AG04449 (cell line): ENCODE measurements at places on chromosomes 16 and 17.

DNA sequence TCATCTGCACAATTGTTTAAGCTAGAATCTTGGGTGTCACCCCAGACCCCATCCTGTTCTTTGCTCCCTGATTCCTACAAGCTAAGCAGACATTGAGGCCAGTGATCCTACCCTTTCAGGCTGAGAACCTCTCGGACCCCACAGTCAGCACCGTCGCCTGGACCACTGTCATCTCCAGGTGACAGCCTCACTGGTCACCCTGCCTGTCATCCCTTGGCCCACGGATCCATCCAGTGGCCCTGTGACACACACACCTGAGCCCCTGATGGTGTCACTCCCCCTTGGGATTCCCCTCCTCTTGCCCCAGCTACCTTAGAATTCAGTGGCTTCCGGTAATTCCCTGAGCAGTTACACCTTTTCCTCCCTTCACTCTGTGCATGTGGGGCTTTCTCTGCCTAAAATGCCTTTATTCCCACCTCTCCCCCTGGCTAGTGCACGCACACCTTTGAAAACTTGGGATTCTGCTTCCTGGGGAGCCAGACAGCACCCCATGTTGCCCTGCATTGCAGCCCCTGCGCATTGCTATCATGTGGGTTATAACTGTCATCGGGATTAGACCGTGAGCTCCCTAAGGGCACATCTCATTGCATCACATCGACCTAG is 3.0 kb downstream of the C16orf86 start:
- DNase-seq: no peak

DNA sequence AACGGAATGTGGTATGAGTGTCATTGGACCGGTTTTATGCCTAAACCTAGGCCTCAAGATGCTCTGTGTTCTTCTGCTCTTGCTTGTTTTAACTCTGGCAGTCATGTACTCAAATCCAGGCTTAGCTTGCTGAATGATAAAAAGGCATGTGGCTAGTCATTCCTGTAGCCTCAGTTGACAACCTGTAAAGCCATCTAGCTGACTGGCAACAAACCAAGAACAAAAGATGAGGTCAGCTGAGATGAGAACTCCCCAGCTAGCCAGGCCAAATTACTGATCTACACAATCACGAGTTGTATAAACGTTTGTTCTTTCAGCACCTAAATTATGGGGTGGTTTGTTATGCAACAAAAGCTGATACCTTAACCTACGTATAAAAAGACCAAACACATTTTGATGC is 1406.0 kb upstream of the CDH8 start:
- no peak for DNase-seq

DNA sequence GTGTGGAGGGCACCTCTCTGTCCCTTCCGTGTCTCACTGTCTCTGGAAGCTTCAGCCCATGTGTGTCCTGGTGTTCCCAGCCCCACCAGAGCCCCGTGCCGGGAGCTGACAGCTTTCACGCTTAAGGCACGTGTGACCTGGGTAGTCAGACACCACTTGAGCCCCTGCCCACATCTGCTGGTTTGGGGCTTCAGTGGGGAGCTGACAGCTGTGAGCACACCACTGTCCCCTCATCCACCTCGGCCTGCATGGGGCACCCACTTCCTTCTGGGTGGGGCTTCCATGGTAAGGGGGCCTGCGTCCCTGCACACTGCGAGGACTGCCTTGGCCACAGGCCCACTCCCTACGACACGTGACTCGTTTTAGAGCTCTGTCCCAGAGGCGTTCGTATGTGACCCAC is 2.6 kb upstream of the TEDC2 start:
- no peak for DNase-seq

GRCh38 chr17:21301593-21302550 is 17.4 kb downstream of the MAP2K3 start:
- no peak for DNase-seq

DNA sequence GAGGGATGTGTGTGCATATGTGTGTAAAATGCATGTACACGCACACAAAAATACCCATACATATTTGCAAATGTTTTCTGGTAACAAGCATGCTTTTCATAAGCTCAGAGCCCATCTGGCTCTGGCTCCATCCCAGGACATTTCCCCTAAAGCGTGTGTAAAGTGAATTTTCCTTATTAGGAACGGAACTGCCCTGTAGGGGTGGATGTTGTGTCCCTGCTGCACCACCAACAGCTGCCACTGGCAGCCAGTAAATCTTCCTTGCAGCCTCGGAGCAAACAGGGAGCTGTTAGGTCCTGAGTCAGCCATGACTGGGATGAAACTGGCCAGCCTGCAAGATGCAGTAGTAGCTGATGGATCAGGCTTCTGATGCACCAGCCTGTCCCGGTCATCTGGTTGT is 393.5 kb downstream of the UTP18 start:
- no peak for DNase-seq

GRCh38 chr17:80569924-80570323 is 25.3 kb downstream of the RPTOR start:
- no peak for DNase-seq

DNA sequence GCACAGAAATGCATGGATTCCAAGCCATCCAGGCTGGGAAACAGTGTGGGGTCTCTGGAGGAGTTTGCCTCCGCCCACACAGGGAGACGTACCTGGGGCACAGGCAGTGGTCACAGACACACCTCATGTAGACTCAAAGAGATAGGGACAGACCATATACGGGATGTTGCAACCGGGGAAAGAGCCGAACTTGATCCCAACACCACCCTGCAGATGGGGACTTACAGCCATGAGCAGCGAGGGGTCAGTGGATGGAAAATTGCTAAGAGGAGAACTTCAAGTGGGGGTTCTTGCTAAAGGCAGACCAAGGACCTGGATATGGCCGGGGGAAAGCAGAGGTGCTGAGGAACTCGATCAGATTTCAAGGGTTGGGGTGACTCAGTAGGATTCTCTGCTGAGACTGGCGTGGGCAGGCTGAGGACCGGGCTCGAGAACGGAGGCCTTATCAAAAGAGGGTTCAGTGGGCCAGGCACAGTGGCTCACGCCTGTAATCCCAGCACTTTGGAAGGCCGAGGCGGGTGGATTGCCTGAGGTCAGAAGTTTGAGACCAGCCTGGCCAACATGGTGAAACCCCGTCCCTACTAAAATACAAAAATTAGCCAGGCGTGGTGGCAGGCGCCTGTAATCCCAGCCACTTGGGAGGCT is 12.0 kb upstream of the DNAH17 start:
- no peak for DNase-seq

DNA sequence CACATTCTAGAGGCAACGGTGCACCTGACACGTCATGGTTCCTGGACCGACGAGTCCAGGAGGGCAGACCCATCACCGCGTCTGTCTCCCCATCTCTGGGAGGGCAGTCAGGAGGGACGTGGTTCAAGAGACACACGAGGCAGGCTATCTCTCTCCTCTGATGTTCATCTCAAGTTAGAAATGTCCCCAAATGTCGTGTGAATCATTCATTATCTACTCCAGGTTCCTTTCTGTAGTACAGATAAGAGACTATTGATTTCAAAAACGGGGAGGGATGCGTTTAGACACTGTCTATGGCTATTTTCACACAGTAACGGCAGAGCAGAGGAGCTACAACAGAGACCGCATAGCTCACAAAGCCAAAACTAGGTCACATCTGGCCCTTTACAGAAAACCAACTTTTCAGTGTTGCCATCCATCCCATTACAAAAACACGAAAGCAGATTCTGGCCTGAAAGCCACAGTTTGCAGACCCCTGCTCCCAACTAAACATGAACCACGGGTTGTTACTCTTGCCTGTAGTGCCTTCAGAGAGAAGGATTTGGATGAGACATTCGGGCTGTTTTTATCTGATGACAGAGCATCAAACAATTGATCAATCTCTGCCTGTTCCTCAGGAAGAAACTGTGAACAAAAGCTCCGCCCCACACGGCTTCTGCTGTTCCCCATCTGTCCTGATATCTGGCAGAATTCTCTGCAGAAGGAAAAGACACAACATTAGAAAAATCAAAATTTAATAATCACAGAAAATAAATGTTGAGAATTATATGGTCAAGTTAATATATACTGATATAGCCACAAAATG is 6.8 kb downstream of the MEAK7 start:
- no peak for DNase-seq

DNA sequence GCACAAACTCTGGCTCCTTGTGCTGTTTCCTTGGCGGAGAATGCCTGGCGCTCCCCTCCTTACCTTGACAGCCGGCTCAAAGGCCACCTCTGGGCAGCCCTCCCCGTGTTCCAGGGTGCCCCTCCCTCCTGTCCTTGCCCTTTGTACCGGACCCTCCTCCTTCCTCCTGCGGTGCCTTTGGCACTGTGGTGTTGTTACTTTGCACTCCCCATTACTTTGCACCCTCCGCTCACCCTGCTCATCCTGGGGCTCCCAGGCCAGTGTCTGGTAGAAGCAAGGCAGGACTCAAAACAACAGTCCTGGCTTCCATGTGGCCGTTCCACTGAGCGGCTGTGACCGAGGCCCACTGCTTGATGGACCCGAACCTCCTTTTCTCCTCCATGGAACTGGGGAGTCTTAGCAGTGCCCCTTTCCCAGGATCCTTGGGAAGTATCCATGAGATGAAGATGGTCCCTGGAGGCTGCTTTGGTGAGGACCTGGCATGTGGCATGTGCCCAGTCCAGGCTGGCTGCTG is 147.8 kb downstream of the CMIP start:
- no peak for DNase-seq

- DNase-seq: no peak
These were observed 394.8 kb downstream of the SLC39A11 start for GRCh38 chr17:72697602-72698146.

- no peak for DNase-seq
These were observed 208.5 kb downstream of the MAF start for GRCh38 chr16:79392081-79392480.

DNA sequence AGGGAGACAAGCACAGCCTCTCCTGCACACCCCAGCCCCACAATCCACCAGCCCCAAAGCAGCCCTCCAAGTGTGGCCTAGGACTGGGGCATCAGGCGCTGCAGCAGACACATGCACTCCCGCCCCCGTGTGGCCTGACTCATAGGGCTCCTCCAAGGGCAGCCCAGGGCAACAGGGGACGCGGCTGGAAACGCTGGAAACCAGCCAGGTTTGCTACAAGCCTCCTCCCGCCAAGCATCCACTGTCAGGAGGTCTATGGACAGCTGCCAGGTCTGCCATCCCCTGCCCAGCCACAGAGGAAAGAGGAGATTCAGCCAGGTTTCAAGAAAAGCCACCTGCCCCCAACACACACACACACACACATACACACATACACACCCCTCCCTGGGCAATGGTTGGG is 25.8 kb downstream of the SRCIN1 start:
- DNase-seq: no peak

- no peak for DNase-seq
These were observed 12.1 kb downstream of the CA5A start for GRCh38 chr16:87924041-87924810.

DNA sequence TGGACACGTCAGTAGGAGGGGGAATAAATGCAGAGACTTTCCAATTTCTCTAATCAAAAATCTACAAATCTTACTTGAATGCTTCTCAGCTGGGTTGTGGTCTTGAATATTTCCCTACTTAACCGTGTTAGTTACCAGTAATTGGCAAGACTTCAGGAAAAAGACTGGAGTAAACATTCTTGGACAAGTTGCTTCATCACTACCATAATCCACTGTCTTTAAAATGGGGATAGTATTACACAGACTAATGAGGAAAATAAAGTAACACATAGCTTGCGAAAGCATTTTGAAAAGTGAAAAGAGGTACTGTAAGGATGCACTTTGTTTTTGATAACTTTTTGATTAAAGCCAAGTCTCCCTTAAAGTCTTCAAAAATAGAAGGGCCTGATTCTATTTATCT is 18.4 kb downstream of the MYH1 start:
- DNase-seq: no peak

- DNase-seq: no peak
These were observed 1.4 kb upstream of the DYNLL2 start for GRCh38 chr17:58081646-58082340.

- no peak for DNase-seq
These were observed 163.3 kb upstream of the GSE1 start for GRCh38 chr16:85449885-85450245.

DNA sequence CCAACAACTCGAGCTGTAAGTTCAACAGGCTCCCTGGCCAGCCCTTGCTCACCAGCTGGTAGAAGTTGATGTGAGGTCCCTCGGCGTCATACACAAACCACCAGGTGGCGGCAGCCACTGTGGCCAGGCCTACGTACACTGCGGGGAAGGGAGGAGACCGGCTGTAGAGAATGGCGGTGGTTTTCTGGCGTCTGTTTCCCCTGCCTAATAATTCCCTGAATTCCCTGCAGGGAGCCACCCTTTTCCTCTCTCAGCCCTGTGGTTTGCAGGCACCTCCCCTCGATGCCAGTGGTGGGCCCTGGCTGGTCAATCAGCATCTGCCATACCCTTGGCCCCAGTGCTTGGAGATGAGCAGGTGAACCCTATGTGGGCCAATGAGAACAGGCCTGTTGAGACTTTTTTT is 18.9 kb upstream of the P2RX1 start:
- DNase-seq: no peak

- DNase-seq: no peak
These were observed 53.9 kb upstream of the ERN1 start for GRCh38 chr17:64183815-64184214.

- DNase-seq: no peak
These were observed 868.3 kb downstream of the CDH11 start for GRCh38 chr16:64253525-64253924.

- DNase-seq: no peak
These were observed 10.9 kb downstream of the DNAAF8 start for GRCh38 chr16:4745274-4745569.

DNA sequence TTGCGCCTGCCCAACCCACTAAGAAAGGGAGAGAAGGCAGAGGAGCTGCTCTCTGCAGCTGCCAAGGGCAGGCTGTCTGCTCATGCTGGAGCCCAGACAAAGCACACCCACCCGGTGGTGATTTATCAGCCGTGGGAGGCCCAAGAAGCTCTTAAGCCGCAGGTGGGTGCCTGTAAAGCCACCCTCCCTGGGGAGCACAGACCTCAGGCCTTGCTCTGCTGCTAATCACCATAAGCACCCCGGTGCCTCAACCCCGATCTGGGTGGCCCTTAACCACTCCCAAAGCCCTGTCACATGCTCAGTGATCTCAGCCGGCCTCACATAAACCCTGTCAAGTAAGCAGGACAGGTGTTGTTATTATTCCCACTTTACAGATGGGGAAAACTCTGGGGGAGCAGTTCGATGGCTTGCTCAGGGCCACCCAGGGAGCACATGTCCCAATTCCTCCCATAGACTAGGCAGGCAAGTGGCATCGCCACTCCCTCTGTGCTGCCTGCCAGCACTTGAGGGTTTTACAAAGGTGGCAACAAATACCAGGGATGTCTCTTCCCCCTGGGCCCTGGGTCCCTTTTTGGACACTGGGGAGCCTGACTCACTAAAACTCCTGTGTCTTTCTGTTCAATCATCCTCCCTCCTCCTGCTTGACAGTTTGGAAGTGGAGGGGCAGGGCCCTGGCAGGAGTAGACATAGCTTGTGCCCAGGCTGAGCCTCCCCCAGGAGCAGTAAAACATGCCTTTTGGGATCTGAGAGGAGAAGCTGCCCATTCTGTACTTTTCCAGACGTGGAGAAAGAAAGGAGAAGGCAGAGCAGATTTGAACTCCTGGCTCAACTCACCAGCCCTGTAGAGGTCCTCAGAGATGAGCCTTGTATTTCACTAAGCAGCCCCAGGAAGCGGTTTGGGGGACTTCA is 299.3 kb downstream of the SOX9 start:
- no peak for DNase-seq

GRCh38 chr17:77379832-77380231 is 239.1 kb downstream of the SEC14L1 start:
- no peak for DNase-seq

- DNase-seq: no peak
These were observed 42.7 kb upstream of the ICAM2 start for GRCh38 chr17:64063088-64063487.

- no peak for DNase-seq
These were observed 143.7 kb downstream of the ABCC12 start for GRCh38 chr16:48011878-48012658.
